Stimulated activated CD8-positive, alpha-beta memory T cell treated with anti-CD3 and anti-CD28 coated beads, Interleukin-4, amount 100 ng/mL, for 24 hours (primary cell): ENCODE measurements at places on chromosomes 16 and 17.
A peak's percentile ranks its signal among the peaks of the same experiment; 100 is the strongest.

- DNase-seq, result no peak
These were observed 10.3 kb downstream of the ZNF18 start for GRCh38 chr17:11986942-11987329.

DNA sequence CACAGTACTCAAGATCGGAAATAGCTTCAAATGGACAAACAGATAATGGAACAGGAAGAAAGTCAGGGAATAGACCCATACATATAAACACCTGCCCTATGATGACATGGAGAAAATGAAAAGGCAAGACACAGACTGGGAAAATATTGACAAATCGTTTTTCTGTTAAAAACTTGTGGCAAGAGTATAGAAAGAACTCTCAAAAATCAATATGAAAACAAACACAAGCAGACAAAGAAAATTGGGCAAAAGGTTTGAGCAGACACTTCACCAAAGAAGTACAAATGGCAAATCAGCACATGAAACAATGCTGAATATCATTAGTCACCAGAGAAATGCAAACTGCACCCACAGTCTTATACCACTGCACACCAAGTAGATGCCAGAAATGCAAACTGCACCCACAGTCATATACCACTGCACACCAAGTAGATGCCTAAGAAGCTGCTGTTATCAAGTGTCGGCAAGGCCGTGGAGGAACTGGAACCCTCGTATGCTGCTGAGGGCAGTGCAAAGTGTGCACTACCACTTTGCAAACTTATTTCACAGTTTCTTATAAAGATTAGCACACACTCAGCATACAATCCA is 123.5 kb upstream of the CHMP6 start:
- DNase-seq, result no peak

DNA sequence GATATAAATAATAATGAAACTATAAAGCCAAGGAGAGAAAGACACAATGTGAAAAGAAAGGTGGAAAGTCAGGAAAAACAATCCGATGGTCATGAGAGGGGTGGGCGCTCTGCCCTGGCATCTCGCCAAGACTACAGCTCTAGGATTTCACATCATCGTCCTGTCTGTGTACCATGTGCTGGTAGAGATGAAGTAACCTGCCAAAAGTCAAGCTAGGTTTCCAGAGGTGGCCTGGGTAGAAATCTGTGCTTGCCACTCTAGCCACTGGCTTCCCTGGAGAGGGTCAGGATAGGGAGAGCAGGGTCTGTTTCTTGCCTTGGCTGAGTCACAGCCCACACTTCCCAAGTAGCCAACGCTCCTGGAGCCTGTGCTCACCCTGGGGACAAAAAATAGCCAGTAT is 31.0 kb upstream of the TRAP1 start:
- no peak for DNase-seq

GRCh38 chr17:17110520-17110919 is 68.3 kb downstream of the MPRIP start:
- DNase-seq, result no peak

DNA sequence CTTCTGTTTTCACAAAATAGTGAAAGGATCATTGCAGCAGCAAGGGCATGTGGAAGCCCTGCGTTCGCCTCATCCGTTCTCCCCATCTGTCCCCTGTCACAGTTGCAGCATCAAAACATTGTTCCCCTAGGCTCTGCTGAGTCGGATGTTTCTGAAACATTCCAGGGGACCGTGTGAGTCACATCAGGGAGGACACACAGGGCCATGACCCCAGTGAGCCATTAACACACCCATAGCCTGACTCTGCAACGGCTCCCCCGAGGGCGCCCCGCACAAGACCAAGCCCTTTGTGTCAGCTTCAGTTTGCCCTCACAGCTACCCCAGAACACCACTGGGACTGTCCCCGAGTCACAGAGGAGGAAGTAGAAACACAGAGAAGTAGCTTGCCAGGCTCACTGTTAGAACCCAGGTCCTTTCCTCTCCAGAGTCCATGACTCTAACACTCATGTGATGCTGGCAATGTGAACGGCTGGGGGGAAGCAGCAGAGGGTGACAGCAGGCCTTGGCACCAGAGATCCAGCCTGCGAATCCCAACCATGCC is 63.3 kb upstream of the HSBP1 start:
- no peak for DNase-seq

- DNase-seq, result no peak
These were observed 64.5 kb upstream of the CDH13 start for GRCh38 chr16:82562183-82562683.

DNA sequence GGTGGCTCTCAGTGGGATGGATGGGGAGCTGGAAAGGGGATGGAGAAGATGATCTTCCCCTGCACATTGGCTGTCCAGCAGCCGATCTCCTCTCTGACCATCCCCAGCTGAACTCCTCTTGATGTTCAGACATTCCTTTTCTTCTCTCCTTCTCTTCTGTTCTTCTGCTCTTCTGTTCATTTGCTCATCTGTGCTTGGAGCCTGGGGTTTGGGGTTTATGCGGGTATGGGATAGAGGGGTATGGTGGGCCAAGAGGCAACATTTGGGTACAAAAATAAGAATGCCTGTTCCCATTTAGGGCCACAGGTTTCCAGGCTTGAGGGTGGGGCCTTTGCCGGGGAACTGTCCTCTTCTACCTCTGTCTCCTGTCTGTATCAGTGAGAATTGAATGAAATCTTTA is 205.4 kb upstream of the XYLT1 start:
- DNase-seq, result no peak

DNA sequence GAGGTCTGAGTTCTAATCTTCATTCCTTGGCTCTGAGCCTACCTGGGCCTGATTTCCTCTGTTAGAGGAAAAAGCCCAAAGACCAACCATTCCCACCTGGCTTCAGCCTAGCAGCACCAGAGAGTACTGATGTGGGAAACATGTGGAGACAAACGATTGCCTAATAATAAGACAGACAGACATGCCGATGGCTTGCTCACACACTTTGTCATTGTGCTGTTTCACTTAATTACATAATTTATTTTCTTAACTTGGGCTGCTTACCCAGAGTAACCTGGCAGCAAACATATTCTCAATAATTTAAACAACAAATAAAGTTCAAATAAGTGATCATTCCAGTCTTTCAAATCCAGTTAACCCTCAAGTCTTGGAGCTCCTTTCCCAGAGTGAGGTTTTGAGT is 83.4 kb downstream of the MAF start:
- no peak for DNase-seq

DNA sequence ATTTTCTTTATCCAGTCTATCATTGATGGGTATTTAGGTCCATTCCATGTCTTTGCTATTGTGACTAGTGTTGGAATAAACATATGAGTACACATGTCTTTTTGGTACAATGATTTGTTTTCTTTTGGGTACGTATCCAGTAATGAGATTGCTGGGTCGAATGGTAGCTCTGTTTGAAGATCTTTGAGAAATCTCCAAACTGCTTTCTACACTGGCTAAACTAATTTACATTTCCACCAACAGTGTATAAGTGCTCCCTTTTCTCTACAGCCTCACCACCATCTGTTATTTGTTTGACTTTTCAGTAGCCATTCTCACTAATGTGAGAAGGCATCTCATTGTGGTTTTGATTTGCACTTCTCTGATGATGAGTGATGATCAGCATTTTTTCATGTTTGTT is 103.7 kb downstream of the GOSR1 start:
- DNase-seq, result no peak

- no peak for DNase-seq
These were observed 551.5 kb downstream of the MAF start for GRCh38 chr16:79049040-79049439.

DNA sequence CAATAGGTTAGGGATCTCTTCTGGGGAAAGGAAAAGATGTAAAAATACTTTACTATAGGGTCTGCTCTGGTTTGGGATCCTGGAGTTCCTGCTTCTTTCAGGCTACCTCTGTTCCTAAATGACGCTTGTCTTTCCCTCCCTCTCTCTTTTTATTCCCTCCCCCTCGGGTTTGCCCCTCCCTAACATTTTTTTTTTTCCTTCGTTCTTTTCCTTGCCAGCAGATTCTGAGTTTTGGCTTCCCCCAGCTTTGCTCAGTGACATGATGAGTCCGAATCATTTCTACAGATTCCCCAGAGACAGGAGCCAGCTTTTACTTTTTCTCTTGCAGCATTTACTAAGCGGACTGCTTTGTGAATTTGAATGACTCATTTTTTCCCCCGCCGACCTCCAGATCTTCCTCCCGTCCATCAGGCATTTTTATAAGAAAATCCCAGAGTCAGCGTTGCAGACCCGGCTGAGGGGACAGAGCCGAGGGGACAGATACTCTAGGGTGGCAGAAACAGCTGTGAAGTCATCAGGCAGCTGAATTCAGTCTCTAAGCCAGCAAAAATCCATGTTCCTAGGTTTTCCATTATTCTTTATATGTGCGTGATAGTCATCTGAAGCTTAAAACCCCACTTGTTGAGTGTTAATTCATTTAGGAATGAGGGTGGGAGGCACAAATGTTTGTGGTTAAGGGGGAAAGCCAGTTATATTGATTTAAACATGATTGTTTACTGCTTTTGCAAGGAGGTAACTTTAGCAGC is at the start of gene TMEM100:
TMEM100 (minus strand) TSS at position 123 of the 746 bp plus-strand sequence. CDS start 1,794 bp downstream, outside the sequence.
- no peak for DNase-seq

DNA sequence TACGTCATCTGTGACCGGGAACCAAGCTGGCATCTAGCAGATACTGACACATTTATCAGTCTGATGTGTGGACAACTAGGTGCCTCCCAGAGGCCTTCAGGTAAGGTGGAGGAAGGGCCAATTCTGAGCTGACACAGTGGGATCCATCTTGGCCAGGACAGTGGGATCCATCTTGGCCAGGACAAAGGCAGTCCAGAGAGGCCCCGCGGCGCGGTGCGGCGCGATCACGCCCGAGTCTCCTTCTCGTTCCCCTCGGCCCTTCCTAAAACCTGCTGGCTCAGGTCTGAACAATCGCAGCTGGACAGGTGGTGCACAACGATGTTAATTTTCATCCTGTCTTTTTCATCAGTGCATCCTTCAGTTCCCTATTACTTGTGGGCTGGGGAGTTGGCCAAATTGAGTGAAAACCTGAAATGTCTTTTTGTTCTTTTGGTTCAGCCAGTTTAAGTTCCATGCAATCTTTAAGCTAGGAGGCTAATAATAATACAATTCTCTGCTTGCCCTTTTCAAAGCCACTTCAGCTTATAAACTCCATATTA is 486 bp upstream of the WSB1 start:
- no peak for DNase-seq

GRCh38 chr17:67518876-67519275 is 141.8 kb downstream of the PITPNC1 start:
- no peak for DNase-seq

DNA sequence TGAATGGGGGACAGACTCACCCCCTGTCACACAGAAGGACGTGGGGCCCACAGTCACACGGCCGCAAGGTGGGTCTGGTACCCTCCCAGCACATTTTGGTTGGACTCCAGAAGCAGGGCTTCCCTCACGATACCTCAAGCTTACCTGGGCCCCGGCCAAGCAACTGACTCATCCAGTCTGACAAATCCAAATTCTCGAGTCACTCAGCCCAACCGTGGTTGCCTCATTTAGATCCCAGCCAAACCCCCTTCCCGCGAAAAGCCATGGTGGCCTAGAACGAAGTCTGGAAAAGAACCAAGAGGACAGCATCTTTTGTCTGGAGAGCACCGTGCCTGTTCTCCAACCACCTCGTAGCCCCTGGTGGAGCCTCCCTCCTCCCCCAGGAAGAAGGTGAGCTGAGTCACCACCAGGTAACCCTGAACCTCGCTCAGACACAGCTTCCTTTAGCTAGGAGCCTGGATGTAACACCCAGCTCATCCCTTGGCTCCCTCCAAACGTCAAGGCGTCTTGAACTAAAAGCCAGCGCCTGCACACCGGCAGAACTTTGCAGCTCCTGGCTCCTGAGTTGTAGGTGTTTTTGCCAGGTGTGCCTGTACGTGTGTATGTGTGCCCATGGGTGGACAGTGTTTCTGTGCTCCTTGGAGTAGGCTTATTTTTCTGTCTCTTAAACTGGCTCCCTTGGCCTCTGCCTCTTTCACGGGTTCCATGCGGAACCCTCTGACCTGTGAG is 78.9 kb downstream of the CMIP start:
- DNase-seq, result no peak

DNA sequence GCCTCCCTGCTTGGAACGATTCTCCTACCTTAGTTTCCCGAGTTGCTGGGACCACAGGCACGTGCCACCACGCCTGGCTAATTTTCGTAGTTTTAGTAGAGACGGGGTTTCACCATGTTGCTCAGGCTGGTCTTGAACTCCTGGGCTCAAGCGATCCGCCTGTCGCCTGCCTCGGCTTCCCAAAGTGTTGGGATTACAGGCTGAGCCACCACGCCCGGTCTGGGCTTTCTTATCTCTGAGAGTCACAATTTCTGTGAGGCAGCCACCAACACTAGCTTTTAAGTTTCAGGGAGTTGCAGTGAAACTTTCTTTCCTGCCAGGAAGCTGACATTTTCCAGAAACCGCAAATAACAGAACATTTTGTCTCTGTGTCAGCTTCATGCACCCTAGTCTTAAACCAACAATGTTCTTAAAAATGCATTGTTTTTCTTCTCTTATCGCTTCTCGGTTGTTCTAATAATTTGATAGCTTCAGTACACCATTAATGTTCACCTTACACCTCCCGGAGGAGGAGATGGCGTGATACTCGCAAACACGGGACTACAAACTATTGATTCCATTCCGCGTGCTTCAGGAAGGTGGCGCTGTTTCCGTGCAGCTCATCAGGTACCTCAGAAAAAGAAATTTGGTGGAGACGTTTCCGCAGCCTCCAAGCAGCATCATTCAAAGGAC is 7.4 kb upstream of the DHRS7B start:
- peak; percentile 43 for DNase-seq

GRCh38 chr16:5069854-5070253 is 1.8 kb upstream of the ALG1 start:
- DNase-seq, result no peak

DNA sequence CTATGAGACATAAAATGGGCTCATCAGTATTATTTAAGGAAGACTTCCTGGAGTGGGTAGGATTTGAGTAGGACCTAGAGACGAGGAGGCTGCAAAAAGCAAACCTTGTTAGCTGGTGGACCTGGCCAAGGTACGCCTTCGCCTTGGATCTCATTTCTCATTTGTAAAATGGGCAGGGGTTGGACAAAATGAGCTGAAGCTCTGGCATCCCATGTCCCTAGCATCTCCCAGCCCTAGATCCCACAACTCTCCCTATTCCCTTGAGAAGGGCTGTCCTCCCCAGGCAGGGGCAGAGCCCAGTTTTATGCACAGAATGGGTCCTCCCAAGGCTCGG is 306 bp upstream of the SPATA20 start:
- DNase-seq, result no peak

DNA sequence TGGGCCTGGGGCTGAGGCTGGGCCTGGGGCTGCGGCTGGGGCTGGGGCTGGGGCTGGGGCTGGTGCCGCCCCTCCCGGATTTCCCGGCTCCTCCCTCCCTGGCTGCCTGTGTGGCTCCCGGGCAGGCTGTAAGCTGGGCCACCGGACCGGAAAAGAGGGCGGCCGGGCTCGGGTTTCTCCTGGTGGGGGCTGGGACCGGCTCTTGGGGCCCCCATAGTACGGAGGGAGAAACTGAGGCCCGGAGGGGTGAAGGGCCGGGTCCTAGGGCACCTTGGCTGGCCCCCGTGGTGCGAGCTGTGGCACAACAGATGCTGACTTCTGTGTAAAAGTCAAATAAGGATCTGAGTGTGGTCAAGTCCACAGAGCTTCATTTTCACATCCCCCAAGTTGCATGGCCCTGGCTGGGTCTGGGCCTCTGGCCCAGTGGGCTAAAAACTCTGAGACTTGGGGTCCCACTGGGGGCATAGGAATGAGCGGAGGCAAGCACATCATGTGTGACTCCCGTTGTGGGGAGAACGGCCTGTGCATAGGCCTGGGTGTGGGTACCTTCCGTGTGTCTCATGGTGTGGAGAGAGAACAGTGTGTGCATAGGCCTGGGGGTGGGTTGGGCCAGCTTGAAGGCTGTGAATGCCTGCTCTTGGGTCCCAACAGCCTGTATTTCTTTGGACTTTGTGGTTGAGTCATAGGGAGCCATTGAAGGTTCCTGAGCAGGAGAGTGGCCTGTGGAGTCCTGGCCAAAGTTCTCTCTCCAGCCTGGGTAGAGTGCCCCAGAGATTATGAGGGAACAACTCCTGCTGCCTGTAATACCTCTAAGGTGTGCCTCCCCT is 123.9 kb upstream of the CIBAR2 start:
- no peak for DNase-seq
